ENCODE measurements at places on chromosomes 16 and 17.

DNA sequence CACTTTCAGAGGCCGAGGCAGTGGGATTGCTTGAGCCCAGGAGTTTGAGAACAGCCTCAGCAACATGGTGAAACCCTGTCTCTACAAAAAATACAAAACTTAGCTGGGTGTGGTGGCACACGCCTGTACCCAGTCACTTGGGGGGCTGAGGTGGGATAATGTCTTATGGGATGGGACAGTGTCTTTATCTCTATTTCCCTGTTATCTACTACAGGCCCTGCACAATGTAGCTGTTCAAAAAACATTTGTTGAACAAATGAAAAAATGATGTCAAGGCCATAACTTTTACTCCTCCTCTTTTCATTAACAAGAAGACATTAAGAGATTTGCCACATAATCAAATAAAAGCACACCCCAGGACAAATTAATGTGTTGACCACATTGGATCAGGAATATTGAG is 13.8 kb downstream of the TUBG1 start:
- no peak for DNase-seq

DNA sequence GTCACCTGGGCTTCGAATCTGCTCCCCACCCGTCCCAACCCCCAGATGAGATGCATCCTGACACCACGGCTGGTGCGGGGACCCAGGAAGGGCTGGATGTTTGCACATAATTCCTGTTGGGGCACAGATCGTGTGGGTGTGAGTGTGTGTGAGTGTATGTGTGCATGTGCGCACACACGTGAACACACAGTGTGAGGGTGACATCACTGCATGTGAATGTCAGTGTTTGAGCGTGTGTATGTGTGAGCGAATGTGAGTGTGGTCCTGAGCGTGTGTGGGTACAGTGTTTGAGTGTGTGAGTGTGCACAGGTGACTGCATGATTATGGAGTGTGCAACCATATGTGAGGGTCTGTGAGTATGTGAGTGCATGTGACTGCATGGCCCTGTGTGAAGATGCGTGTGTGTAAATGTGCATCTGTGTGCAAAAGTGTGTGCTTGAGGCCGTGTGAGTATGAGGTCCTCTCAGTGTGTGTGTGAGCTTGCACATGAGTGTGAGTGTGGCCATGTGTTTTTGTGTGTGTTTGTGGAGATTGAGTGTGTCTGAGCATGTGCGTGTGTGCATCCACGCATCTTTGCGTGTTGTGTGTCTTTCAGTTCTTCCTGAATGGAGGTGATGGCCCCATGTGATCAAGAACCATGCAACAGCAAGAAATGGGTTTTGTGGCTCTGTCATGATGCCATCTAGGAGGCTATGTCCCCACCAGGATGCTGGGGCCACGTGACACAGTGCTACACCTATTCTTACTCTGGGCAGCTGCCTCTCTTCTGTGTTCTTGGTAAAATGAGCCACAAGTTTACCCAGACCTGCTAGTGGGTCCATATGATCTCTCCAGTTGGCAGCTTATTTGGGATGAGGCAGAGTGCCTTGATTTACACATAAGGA is 70.5 kb upstream of the GCSH start:
- no peak for DNase-seq

- DNase-seq = no peak
These were observed 5.9 kb upstream of the XYLT1 start for GRCh38 chr16:17476414-17477259.

GRCh38 chr16:88468275-88469129 is 15.4 kb downstream of the ZFPM1 start:
- no peak for DNase-seq

DNA sequence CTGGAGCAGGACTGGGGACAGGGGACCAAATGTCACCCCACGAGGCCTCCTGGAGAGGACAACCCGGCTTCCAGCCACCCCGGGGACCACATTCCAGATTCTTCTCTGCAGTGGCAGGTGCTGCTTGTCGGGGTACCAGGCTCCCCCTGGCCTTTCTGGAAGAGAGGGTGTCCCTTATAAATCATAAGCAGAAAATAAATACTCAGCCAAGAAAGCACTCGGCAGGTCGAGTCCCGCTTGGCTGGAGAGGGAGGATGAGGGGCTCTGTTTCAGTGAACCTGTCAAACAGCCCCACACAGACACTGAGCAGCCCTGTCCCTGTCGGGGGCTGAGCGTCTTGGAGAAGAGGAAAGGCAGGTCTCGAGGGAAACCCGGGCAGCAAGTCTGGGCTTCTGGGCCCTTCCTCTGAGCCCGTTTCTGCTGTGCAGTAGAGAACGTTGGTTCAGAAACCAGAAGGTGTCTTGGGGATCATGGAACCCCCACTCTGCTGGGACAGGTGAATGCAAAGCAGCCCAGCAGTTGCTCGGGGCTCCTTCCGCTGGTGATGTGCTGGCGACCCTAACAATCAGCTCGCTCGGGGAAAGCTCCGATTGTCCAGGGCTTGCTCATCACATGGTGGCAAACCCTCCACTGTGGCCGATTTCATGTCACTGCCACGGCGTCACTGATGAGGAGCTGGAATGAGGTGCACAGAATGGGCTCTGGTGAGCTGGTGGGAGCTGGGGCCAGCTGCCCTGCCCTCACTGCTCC is 36.6 kb downstream of the COX4I1 start:
- no peak for DNase-seq

DNA sequence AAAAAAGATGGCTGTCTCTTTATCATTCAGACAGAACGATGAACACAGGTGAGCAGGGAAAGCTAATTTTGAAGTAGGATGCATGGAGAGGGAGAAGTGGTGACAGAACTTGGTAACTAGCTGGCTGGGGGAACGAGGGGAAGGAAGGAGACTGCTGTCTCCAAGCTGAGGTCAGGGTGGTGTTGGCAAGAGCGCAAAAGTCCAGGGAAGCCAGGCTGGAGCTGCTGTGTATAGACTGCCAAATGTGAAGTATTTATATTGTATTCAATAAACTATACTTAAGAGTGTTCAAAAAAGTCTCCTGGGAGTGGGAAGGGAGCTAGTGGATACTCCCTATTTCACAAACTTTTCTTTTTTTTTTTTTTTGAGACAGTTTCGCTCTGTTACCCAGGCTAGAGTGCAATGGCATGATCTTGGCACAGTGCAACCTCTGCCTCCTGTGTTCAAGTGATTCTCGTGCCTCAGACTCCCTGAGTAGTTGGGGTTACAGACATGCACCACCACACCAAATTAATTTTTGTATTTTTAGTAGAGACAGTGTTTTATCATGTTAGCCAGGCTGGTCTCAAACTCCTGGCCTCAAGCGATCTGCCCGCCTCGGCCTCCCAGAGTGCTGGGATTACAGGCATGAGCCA is 8.2 kb downstream of the TMEM106A start:
- no peak for DNase-seq

Data from cortex of kidney (tissue), 1 donor.